ENCODE measurements at places on chromosomes 3 and 15.

- no peak for DNase-seq
Observed at GRCh38 chr3:134772591-134772990, 22.5 kb upstream of the EPHB1 start.

- no peak for DNase-seq
Observed at GRCh38 chr3:168154089-168154488, 58.4 kb upstream of the GOLIM4 start.

DNA sequence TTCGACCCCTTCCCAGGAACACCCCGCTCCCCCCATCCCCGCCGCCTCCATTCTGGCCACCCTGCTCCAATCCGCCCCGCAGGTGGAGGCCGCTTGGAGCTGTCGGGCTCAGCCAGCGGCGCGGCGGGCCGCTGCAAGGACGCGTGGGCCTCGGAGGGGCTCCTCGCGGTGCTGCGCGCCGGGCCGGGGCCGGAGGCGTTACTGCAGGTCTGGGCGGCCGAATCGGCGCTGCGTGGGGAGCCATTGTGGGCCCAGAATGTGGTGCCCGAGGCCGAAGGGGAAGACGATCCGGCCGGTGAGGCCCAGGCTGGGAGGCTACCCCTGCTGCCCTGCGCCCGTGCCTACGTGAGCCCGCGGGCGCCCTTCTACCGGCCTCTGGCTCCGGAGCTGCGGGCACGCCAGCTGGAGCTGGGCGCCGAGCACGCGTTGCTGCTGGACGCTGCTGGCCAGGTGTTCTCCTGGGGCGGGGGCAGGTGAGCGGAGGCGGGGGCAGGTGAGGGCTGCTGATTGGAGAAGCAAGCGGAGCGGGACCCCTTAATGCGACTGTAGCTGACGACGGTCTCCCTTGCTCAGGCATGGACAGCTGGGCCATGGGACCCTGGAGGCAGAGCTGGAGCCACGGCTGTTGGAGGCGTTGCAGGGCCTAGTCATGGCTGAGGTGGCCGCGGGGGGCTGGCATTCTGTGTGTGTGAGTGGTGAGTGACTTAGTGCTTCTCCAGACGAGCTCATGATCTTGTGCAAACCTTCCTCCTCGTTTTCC, 2.5 kb downstream of the RCCD1 start:
- DNase-seq, result peak; percentile 44

DNA sequence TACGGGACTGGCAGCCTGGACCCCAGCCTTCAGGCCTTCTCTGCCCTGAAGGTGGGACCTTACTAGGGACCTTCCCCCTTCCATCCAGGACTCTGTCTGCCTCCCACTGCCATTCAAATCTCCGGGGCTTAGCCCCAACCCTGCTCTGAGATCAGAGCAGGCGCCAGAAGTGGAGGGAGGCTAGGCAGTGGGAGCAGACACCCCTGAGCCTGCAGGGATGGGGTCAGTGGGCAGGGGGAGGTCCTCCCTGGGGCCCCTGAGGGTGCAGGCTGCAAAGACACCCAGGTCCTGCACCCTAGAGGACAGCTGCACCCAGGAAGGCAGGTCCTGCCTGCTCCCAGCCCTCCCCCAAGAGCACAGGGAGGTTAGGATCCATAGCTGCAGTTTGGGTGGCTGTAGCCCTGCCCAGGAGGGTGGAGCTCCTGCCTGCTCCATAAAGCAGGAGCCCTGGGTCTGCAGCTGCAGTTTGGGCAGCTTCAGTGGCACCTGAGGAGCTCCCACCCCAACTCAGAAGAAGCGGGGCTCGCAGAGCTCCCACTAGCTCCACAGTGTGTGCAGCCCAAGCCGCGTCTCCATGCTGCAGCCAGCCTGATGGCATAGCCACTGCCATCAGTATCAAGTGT, 8.1 kb upstream of the POC1A start:
- no peak for DNase-seq
